ENCODE measurements at places on chromosomes 1 and 21. TPM values are rescaled to one million over a fixed set of nuclear protein-coding genes. Genes with fewer than 3 reads are reported as not detected.
A peak's percentile ranks its signal among the peaks of the same experiment; 100 is the strongest.

- no peak for DNase-seq
Observed at GRCh38 chr1:201531551-201532425, 7.1 kb upstream of the NAV1 start.

DNA sequence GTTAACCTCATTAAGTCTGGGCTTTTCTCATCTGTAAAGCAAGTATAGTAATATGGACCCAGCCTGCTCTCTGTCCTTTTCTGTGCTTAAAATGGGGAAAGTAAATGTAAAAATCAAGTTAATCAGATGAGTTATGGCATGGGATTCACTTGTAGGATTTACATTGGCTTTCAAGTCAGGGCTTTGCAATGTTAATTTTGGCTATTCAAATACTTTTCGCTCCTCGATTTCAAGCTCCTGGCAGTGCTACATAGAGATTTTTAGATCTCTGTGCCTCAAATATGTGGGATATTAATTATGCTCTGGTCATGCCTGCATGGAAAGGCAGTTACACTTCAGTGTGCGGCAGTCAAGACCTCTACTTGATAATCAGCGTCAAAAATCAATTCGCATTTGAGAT is 709.8 kb downstream of the LTN1 start:
- no peak for DNase-seq

DNA sequence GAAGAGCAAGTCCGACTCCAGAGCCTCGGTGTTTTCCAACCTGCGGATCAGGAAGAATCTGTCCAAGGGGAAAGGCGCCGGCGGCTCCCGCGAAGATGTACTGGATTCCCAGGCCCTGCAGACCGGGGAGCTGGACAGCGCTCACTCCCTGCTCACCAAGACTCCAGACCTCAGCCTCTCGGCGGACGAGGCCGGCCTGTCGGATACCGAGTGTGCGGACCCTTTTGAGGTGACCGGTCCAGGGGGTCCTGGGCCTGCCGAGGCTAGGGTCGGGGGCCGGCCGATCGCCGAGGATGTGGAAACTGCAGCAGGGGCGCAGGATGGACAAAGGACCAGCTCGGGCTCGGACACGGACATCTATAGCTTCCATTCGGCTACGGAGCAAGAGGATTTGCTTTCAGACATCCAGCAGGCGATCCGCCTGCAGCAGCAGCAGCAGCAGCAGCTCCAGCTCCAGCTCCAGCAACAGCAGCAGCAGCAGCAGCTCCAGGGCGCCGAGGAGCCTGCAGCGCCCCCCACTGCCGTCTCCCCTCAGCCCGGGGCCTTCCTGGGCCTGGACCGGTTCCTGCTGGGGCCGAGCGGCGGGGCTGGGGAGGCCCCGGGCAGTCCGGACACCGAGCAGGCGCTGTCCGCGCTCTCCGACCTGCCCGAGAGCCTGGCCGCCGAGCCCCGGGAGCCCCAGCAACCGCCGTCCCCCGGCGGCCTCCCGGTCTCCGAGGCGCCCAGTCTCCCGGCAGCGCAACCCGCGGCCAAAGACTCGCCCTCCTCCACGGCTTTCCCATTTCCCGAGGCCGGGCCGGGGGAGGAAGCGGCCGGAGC is 827 bp downstream of the FMN2 start:
- peak; percentile 38 for DNase-seq

DNA sequence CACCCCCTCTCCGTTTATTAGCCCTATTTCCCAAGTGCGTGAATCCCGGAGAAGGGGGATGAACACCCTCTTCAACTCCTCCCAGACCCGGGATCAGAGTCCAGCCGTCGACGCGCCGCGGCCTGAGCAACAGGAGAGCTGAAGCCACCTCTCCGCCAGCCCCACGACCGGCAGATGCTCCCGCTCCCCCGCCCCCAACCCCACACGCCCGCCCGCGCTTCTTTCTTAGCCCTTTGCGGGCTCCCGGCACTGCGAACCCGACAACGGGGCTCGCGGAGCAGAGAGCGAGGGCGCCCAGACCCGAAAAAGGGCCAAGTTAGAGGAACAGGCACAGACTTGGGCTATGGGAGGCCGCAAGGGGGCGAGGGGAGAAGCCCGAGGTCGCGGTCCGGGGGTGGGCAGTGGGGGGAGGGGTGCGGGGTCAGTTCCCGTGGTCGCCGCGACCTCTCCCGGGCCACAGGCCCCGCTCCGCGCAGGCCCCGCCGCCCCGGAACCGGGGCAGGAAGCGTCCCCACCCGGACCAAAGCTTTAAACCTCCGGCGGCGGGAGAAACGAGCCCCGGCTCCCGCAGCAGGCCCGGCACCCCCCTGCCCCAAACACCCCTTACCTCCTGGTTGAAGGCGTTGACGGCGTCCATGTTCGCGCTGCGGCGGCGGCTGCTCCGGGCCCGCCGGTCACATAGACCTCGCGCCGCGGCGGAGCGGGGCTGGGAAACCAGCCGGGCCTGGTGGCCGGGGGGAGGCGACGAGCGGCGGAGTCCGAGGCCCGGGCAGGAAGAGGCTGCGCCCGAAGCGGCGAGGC is 662 bp downstream of the SCAF4 start:
- DNase-seq = no peak

DNA sequence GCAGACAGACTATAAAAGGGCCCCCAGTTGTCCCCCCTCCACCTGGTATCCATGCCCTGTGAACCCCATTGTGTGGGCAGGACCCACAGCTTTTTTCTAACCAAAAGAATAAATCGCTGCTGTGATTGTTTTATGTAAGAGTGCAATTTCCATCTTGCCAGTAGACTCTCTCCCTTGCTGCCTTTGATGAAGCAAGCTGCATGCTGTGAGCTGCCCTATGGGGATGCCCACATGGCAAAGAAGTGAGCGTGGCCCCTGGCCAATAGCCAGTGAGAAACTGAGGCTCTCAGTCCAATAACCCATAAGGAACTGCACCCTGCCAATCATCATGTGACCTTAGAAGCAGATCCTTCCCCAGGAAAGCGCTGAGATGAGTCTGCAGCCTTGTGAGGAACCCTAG is 37.8 kb upstream of the FMOD start:
- no peak for DNase-seq

DNA sequence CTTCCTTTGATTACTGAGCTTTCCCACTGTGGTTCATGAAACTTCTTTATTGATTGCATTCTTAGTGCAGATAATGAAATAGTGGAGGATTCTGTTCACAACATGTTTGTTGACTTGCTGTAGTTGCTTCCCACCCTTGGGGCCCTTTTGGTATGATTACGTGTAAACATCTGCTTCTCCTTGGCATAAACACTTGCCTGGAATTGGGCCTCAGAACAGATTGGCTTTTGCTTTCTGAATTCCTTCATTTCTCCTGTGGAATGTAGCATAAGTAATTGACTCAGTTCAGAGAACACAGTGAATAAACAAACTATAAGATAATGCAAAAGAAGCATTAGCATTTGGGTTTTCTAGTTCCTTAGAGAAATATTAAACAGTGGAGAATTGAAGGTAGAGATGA is 59.5 kb upstream of the LAMC2 start:
- no peak for DNase-seq

DNA sequence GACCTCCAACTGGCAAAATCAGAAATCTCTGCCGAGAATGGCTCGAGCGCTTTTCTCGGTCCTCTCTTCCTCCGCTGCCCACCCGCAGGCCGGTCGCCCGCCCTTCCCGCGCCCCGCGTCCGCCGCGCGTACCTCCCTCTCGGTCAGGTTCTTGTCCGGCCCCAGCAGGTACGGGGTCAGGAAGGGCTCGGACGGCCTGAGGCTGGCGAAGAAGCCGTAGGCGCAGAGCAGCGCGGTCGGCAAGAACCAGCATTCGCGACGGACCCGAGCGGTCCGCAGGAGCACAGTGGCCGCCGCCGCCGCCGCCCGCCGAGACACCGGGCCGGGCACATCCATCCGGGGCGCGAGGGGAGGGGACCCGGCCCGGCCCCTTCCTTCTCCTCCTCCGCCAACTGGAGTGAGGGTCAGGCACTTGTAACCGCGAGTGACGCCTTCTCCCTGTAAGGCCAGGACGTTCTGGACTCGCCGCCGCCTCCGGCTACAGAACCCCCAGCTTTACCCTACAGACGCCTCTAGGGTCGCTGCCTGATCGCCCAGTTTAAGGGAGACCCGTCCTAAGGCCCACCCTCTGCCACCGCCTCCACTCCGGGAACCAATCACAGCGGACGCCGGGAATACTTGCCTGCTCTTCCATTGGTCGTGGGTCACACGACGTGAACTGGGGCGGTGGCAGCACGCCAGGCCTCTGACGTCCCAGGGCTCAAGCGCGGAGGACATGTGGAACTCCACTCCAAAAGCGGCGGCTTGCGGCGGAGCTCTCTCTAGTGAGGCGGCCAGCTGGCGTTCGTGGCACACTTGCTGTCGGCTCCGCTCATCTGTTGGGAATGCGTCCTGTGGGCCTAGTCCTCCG is at the start of gene SLC19A2:
Gene SLC19A2 (minus strand): TSS at position 514 of the 850 bp plus-strand sequence. CDS start 178 bp downstream, at position 336.
- DNase-seq = peak; percentile 99

- no peak for DNase-seq
Observed at GRCh38 chr1:71049951-71050598, 2.5 kb upstream of the PTGER3 start.

NDUFS2 gene
- total RNA-seq = 85.2 TPM

ADAMTS5 gene
- 1.4 TPM for total RNA-seq

HES3 gene
- not detected for total RNA-seq

GRHL3 gene
- total RNA-seq = not detected

RGS1 gene
- 18.1 TPM for total RNA-seq

AGO3 gene
- 28.1 TPM for total RNA-seq

PDC gene
- not detected for total RNA-seq
